ENCODE measurements at places on chromosomes 11 and 22. TPM values are rescaled to one million over a fixed set of nuclear protein-coding genes. Genes with fewer than 3 reads are reported as not detected.
A peak's percentile ranks its signal among the peaks of the same experiment; 100 is the strongest.

DNA sequence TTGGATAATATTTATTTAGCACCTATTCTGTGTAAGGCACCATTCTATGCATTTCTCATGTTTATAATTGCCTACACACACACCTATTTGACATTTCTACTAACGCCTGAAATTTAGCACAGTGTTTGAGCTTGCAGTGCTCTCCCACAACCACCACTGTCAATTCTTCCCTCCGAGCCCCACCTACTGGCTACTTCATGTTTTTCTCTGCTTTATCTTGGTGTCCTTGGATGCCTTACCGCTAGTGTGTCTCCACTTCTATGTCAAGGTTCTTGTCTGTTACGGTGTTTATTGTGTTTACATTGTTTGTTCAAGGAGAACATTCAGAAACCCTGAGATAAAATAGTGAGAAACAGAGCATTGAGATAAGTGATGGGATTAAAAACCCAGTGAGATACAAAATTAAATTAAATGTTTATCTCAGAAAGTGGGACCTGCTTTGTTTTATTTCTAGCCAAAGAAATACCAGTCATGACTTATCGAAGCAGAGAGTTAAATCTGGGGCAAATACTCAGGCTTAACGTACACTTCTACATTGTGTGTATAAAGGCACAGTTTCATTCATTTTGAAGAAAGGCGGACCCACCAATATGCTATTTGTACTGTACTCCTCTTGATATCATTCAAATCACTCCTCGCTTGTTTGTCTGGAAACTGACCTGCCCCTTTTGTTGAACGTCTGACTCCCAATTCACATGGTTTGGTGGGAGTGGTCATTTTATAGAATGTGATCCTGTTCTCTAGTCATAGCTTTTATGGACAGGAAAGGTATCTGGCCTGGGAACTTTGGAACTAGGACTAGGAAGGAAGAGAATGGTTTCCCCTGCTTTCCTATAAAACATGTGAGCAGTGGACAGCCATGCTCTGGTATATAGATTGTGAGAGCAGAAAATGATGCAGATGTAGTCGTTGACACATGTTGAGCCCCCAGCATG lies 39.2 kb upstream of the SLC36A4 start:
- no peaks in the 10 kb centered on the region for H3K4me1 ChIP-seq
- H3K36me3 ChIP-seq: no peaks in the 10 kb centered on the region
- DNase-seq: no peak

GRCh38 chr11:63907808-63908530 lies 9.0 kb downstream of the RCOR2 start:
- H3K27ac ChIP-seq: no peak overlapping the region
- no peak overlapping the region for H3K4me3 ChIP-seq
- no peaks in the 10 kb centered on the region for H3K27me3 ChIP-seq
- H3K4me1 ChIP-seq: no peaks in the 10 kb centered on the region
- peaks cover 8% of the 10 kb centered on the region for H3K36me3 ChIP-seq

- H3K4me3 ChIP-seq: no peak overlapping the region
- H3K4me1 ChIP-seq: no peaks in the 10 kb centered on the region
- no peak overlapping the region for H3K27ac ChIP-seq
- no peaks in the 10 kb centered on the region for H3K36me3 ChIP-seq
- peaks cover 32% of the 10 kb centered on the region for H3K27me3 ChIP-seq
These were observed 186.1 kb downstream of the SHANK2 start for GRCh38 chr11:71066311-71066710.

DNA sequence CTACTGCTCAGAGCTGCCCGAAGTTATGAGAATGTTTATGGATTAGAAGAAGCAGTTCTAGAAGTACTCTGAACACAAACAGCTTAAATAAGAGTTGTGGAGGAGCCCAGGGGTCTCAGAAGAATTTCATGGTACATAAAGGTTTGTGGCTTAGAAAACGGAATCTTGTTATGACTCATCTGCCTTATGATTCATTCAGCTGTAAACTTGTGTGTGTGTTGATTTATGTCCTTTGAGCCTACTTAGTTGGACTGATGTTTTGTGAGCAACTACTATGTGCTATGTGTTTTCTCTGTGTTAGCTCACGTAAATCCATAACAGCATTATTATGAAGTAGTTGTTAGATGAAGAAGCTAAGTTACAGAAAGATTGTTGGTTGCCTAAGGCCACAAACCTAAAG lies 203.7 kb downstream of the PGR start:
- no peaks in the 10 kb centered on the region for H3K27me3 ChIP-seq
- H3K4me1 ChIP-seq: no peaks in the 10 kb centered on the region
- H3K4me3 ChIP-seq: no peak overlapping the region
- no peak overlapping the region for H3K27ac ChIP-seq

Gene FAM76B
- total RNA-seq: 46.8 TPM

GRCh38 chr11:2306877-2307500 lies 5.2 kb downstream of the TSPAN32 start:
- DNase-seq: no peak
- H3K36me3 ChIP-seq: no peaks in the 10 kb centered on the region
- no peaks in the 10 kb centered on the region for H3K27me3 ChIP-seq
- peak overlapping the region; percentile 20 for H3K27ac ChIP-seq
- H3K4me1 ChIP-seq: peaks cover 31% of the 10 kb centered on the region

- H3K4me1 ChIP-seq: peaks cover 41% of the 10 kb centered on the region
- peak; percentile 40 for DNase-seq
- no peaks in the 10 kb centered on the region for H3K27me3 ChIP-seq
These were observed 11.9 kb downstream of the HIRA start for GRCh38 chr22:19419464-19420178.

Gene MIAT
- total RNA-seq: 5.1 TPM

Gene RPS3
- 4,132 TPM for total RNA-seq

Gene TOMM22
- 193 TPM for total RNA-seq

- no peaks in the 10 kb centered on the region for H3K27me3 ChIP-seq
- no peak for DNase-seq
- no peak overlapping the region for H3K4me3 ChIP-seq
- no peaks in the 10 kb centered on the region for H3K36me3 ChIP-seq
- no peak overlapping the region for H3K27ac ChIP-seq
These were observed 4.2 kb upstream of the TFIP11 start for GRCh38 chr22:26516503-26516902.

DNA sequence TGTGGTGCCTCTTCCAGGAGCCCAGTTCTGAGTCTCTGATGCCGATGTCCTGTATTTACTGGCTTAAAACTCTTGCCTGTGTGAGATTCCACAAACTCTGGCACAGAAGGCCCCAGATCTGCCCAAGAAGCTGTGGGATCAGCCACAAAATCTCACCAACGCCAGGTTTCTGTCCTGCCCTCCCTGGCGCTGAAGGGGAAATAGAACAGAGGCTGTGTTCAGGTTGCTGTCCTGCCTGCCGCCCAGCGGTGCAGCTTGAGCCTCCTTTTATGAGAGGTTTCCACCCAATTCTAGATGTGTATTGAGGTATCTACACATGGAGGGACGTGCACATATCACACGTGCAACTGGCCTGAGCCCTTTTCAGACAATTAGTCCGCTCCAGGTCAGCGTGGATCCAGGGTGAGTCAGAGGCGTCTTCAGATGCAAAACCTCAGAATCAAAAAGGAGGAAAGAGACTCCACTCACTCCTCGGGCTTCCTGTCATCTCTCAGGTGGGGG lies 2.2 kb downstream of the TMEM80 start:
- H3K27ac ChIP-seq: peak overlapping the region; percentile 92
- no peaks in the 10 kb centered on the region for H3K27me3 ChIP-seq
- peaks cover 8% of the 10 kb centered on the region for H3K36me3 ChIP-seq
- peak overlapping the region; percentile 6 for H3K4me3 ChIP-seq

DNA sequence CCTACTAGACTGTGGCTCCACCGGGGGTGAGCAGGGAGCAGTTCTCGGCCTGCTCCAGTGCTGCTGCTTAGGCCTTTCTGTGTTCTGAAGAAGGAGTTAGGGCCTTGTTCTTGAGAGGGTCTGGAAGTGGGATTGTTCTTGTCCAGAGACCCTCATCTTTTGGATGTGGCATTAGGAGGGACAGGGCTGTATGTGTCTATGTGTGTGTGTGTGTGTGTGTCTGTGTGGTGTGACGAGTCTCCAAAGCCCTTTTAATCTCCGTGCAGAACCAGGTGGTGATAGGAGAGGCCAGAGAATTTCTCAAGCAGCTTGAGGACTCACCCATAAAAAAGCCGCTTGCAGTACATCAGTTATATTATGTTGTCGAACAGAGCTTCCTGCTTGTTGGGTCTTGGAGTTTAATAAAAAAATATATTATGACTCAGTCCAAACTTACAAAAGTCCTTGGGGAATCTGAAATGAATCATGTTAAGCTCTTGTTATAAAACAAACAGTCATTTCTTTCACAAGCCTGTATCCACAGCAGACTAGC lies 196.5 kb downstream of the TENM4 start:
- DNase-seq: no peak
- H3K27me3 ChIP-seq: no peaks in the 10 kb centered on the region
- H3K4me1 ChIP-seq: no peaks in the 10 kb centered on the region
- H3K27ac ChIP-seq: no peak overlapping the region

GRCh38 chr11:22674470-22675439 lies 8.3 kb downstream of the GAS2 start:
- no peak overlapping the region for H3K27ac ChIP-seq
- no peaks in the 10 kb centered on the region for H3K36me3 ChIP-seq
- no peak for DNase-seq
- peaks cover 36% of the 10 kb centered on the region for H3K27me3 ChIP-seq

DNA sequence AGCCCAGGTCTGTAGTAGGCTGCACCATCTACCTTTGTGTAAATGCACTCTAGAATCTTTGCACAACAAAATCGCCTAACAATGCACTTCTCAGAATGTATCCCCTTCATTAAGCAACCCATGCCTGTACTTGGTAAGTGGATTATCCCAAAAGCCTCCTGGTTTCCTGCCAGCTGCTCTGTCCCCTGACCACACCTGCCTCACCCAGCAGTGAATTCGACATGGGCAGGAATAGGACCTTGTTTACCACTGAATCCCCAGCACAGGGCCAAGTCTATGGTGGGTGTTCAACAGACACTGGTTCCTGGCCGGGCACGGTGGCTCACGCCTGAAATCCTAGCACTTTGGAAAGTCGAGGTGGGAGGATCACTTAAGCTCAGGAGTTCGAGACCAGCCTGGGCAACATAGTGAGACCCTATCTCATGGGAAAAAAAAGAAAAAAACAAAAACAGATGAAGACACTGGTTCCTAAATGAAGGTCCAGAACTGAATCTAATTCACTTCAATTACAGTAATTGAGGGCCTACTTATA lies 5.1 kb upstream of the SYCE3 start:
- peaks cover 7% of the 10 kb centered on the region for H3K4me1 ChIP-seq
- no peak overlapping the region for H3K27ac ChIP-seq
- H3K36me3 ChIP-seq: peaks cover 6% of the 10 kb centered on the region
- no peak for DNase-seq
- H3K4me3 ChIP-seq: no peak overlapping the region
- peaks cover 3% of the 10 kb centered on the region for H3K27me3 ChIP-seq

- DNase-seq: no peak
- no peaks in the 10 kb centered on the region for H3K27me3 ChIP-seq
- no peaks in the 10 kb centered on the region for H3K4me1 ChIP-seq
- no peaks in the 10 kb centered on the region for H3K36me3 ChIP-seq
- no peak overlapping the region for H3K4me3 ChIP-seq
- H3K27ac ChIP-seq: no peak overlapping the region
These were observed 796.3 kb upstream of the RAG2 start for GRCh38 chr11:37394236-37394870.

Gene PKDREJ
- not detected for total RNA-seq

Gene OR2AT4
- total RNA-seq: not detected

DNA sequence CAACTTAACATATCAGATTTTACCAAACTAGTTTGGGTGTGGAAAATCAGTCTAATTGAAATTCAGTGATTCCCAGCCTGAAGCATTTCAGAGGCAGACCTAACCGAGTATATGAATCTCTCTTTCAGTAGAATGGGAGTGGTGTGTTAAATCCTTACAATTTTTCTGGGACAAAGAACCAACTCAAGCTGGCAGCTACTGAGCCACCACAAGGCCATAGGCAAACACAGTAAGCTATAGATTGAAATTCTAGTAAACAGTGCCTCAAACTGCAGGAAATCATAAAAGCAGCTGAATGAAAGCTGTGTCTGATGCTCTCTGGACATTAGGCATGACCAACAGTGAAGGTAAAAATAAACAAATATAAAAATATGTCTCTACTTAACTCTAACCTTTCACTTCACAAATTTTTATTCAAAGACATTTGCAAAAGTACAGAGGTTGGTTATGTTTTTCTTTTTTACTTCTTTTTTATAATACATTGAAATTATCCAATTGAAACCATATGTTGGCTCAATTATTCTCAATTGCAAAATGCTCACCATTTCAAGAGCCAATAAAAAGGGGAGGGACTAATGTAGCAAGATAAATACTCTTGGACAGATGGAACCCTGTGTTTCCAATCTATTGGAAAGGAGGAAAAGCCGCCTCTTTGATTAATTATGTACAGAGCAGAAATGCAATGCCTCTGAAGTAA lies 35.8 kb upstream of the FIBIN start:
- H3K27ac ChIP-seq: no peak overlapping the region
- H3K4me1 ChIP-seq: no peaks in the 10 kb centered on the region
- no peaks in the 10 kb centered on the region for H3K27me3 ChIP-seq
- H3K36me3 ChIP-seq: no peaks in the 10 kb centered on the region
- H3K4me3 ChIP-seq: no peak overlapping the region

GRCh38 chr11:113420808-113421207 lies 33.2 kb downstream of the ANKK1 start:
- no peaks in the 10 kb centered on the region for H3K36me3 ChIP-seq
- no peak for DNase-seq
- H3K27ac ChIP-seq: no peak overlapping the region
- H3K4me3 ChIP-seq: no peak overlapping the region
- H3K4me1 ChIP-seq: no peaks in the 10 kb centered on the region

DNA sequence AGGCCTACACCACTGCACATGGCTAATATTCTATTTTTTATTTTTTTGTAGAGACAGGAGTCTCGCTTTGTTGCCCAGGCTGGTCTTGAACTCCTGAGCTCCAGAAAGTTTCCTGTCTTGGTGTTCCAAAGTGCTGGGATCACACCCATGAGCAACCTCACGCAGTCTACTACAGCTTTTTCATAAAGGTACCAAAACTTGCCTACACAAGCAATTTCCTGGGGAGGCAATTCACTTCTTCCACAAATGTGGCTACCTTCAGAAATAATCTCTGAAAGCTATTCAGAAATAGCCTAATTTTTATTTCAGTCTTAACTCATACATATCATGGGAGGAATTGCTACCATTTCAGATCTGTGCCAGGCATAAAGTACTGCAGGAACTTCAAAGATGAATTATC lies 11.4 kb downstream of the SLC35F2 start:
- H3K27me3 ChIP-seq: no peaks in the 10 kb centered on the region
- no peak overlapping the region for H3K4me3 ChIP-seq
- no peak overlapping the region for H3K27ac ChIP-seq

DNA sequence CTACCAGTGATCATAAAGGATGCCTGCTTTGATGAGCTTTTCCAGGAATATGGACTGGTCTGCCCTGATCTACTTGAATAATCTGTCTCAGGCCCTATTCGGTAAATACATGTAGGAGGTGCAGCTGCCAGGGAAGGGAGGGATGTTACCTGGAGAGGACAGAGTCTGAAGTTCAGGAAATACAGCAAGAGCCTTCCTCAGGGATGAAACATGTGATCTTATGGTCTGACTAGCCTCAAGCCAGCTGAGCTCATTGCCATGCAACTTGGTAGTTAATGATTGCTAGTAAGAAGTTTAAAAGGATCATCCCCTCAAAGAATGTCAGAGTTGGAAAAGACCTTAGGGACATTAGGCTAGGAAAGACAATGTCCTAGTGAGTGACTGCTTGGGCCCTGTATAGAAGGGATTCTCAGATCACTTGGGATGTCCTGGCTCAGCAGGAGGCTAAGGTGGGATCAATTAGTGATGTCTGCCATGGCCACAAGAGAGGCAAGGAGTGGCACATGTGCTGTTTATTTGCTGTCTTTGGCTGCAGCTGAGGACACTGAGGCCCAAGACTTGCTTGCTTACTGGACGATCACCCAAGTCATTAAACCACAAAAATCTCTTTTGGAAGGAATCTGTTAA lies 18.5 kb downstream of the PTPRJ start:
- peaks cover 45% of the 10 kb centered on the region for H3K4me1 ChIP-seq
- no peak overlapping the region for H3K4me3 ChIP-seq
- H3K27ac ChIP-seq: peak overlapping the region; percentile 19
- H3K36me3 ChIP-seq: peaks cover 3% of the 10 kb centered on the region
- H3K27me3 ChIP-seq: no peaks in the 10 kb centered on the region
- DNase-seq: no peak

All from activated naive CD8-positive, alpha-beta T cell treated with anti-CD3 and anti-CD28 coated beads for 36 hours (primary cell).